HS-27A (cell line): ENCODE measurements at places on chromosomes 4 and X.

- DNase-seq: no peak
Observed at GRCh38 chr4:67746797-67747495, 7.2 kb downstream of the GNRHR start.

- DNase-seq: no peak
Observed at GRCh38 chrX:34619920-34620319, 37.2 kb downstream of the TMEM47 start.

GRCh38 chr4:100989401-100989800 is 357.9 kb downstream of the PPP3CA start:
- DNase-seq: no peak

DNA sequence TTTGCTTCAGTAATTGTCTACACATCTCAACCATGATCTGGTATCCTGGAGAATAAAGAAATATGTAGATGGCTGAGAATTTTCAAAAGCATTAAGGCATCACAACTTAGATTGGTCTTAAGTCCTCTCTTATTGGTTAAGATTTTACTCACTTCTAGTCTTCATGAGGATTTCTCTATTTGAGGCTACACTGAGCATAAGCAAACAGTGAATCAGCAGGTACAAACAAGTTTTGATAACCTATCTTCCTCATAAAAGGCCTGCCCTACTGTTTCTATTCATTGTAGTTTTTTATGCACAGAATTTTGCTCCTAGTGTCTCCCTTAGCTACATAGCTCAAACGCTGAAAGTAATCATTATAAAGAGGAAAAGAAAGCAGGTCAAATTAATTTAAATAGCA is 460.7 kb upstream of the RPS6KA3 start:
- no peak for DNase-seq

- DNase-seq: no peak
Observed at GRCh38 chr4:86330961-86331742, 28.7 kb downstream of the MAPK10 start.

DNA sequence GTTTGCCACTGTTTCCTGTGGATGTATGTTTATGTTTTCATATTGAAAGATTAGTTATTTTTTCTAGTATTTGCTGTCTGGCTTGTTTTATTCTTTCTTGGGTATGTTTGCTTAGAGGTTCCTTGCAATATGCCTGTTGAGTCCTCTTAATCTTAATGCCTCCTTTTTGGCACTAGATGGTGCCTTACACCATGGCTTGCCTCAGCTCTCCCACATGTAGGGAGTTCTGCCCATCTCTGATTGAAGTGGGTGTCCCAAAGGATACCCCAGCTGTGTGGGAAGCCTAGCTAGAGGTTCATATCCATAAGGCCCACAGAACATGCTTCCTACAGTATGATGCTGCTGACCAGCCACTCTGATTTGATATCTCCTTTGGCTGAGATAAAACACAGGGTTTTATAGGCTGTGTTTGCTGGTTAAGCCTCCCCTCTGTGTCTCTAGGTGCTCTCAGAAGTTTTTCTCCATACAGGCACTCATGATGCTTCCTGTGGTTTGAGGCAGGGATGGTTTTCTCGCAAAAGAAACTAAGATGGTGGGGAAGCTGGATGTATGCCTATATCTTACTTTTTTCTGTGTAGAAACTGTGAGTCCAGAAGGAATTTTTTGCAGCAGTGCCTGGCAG is 162.4 kb downstream of the ASB9 start:
- no peak for DNase-seq

GRCh38 chrX:124641737-124642491 is 295.6 kb downstream of the SH2D1A start:
- no peak for DNase-seq

DNA sequence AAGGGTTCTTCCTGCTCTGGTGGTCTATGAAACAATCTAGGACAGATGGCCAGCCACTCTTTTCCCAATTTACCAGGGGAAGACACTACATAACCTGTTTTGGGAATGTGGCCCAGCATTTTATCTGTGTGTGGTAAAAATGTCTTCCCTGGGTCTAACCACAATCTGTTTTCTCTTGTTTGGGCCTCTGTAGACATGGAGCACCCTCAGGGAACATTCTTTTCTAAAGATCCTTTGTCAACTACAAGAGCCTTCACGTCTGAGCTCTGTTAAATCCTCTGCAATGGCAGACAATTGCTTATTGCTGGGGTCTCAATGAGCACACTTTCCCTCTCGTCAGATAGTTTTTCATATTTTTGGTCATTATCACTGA is 35.5 kb downstream of the PLAC1 start:
- DNase-seq: no peak

- DNase-seq: no peak
Observed at GRCh38 chrX:77691916-77692315, 94.1 kb downstream of the ATRX start.

- DNase-seq: no peak
Observed at GRCh38 chr4:46980851-46981250, 12.5 kb downstream of the GABRA4 start.

- no peak for DNase-seq
Observed at GRCh38 chr4:66554826-66555225, 884.5 kb upstream of the EPHA5 start.

DNA sequence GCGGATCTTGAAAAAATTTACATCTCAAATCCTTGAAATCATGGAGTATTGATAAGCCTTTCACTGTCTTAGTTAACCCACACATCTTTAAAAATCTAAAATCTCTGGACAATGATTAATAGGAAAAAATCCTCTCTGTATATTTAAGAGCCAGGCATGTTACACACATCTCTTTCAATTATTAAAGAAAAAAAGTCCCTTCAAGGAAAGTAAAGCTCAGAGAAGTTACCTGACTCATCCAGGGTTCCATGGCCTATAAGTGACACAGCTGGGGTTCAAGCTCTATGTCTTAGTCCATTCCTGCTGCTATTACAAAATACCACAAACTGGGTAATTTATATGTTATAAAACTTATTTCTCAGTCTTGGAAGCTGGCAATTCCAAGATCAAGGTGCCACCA is 14.2 kb upstream of the FGF16 start:
- DNase-seq: no peak
